RWPE2 (cell line): ENCODE measurements at places on chromosomes 3 and 15.
A peak's percentile ranks its signal among the peaks of the same experiment; 100 is the strongest.

- DNase-seq: no peak
These were observed 50.0 kb upstream of the CORO2B start for GRCh38 chr15:68528626-68529290.

- no peak for DNase-seq
These were observed 183.5 kb upstream of the EOMES start for GRCh38 chr3:27905625-27906024.

DNA sequence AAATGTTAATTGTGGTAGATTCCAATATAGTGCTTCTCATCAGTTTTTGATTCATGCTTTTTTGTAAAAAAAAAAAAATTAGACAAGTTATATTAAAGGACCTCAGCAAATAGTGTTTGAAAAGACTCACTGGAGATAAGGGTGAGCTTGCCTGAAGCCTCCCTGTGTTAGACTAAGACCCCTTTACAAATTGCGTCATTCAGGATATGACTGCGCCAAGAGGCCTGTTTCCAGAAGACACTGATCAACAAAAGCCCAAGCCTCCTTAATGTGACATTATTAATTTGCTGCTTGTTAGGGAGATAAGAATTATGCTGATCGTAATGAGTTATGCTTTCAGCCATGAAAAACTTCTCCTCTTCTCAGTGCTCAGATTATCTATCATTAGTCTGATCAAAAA lies 13.0 kb upstream of the DNAJC13 start:
- no peak for DNase-seq

DNA sequence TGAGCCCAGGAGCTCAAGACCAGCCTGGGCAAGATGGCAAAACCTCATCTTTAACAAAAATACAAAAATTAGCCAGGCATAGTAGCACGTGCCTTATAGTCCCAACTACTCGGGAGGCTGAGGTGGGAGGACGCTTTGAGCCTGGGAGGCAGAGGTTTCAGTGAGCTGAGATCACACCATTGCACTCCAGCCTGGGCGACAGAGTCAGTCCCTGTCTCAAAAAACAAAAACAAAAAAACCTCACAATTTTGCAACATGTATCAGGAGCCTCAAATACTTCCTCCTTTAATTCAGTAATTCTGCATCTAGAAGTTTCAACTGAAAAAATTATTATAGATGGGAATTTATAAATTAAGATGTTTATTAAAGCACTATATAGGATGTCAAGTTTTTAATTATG lies 1.1 kb downstream of the MRPL47 start:
- no peak for DNase-seq

DNA sequence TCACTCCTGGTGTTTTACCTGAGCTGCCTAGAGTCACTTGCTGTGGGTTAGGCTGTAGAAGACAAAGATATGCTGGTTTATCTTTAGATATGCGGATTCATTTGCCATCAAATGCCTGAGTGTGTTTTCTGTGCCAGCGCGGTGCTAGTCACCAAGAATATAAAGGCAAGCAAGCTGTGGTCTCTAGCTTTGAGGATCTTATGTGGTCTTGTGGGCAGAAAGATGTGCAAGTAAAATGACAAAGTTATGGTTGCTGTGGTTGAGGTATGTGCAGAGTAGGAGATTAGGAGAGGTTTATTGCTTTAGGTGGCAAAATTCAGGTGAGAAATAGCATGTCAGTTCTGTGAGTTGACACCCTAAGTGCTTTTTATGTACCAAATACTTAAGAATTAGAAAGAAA lies 94.2 kb downstream of the CGNL1 start:
- no peak for DNase-seq

GRCh38 chr3:83193526-83193925 lies 1432.1 kb upstream of the GBE1 start:
- DNase-seq: no peak

- DNase-seq: no peak
These were observed 642.0 kb upstream of the NAALADL2 start for GRCh38 chr3:174216946-174217718.

DNA sequence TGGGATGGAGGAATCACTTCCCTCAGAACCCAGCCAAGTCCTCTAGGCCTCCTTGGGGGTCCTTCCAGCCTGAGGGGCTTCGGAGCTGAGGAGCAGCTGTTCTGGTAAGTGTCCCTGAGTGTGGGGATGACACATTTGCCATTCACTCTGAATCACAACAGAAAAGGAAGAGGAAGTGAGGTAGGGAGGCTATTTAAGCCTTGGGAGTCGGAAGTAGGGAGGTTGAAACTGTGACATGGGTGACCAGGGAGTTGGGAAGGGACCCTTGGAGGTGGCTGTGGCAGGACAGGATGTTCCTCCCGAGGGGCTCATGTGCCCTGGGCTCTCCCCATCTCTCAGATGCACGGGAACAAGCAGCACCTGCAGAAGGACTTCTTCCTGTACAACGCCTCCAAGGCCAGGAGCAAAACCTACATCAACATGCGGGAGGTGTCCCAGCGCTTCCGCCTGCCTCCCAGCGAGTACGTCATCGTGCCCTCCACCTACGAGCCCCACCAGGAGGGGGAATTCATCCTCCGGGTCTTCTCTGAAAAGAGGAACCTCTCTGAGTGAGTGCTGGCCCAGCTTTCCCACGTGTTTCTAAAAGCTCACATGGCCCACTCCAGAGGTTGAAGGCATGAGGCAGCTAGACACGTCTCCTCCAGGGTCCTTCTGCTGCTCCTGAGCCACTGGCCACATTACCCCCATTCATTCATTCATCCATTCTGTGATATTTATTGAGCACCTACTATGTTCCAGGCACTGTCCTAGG lies 43.3 kb downstream of the CAPN3 start:
- no peak for DNase-seq

DNA sequence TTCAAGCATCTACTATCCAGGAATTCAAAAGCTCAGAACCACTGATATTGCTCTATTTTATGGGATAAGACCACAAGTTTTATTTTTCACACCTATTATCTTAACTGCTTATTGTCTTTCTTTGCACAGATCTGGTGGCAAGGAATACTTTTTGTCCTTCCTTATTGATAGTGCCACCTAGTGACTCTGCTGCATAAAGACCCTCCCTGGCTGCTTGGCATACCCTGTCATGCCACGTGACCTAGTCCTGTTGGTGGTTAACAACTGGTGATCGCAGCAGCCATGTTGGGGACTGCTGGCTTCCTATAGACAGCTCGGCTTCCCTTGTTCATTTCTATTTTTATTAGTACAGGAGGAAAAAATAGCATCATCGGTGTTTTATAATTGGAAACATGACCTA lies 236.3 kb downstream of the MEX3B start:
- DNase-seq: no peak

DNA sequence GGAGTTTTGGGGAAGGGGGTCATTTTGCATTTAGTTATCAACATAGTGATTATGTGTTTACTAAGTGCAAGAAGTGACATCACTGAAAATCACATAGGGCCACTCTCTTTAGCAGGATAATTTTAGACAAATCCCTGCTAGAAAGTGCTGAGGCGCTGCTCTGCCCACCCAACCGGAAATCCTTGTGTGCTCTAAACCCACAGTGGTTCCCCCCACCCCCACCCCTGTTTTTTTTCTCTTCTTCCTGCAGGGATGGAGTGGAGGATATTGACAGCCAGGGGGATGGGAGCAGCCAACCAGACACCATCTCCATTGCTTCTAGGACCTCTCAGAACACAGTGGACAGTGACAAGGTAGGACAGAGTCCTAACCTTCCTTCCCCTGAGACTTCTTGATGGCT lies 234.2 kb upstream of the UMPS start:
- no peak for DNase-seq

- no peak for DNase-seq
These were observed 7.6 kb upstream of the APEH start for GRCh38 chr3:49666592-49666991.

- DNase-seq: no peak
These were observed 367.4 kb downstream of the GAP43 start for GRCh38 chr3:115990669-115991068.

- no peak for DNase-seq
These were observed 43.7 kb upstream of the MFGE8 start for GRCh38 chr15:88956906-88957305.

DNA sequence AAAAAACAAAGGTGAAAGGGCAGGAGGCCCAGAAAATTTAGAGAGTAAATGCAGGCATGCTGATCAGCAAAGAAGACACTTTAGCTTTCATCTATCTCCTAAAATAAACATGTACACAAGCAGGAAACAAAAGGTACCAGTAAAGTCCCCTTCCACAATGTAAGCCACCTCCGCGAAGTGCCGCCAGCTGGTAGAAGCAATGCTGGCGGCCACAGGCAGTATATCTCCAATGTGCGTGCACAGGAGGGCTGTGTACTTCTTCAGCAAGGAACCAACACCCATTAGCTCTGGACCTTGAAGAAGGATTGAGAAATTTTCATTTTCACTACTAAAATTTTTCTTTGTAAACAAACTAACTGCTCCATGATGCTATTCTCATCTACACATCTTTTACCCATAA lies 75.4 kb downstream of the HERC2 start:
- no peak for DNase-seq

DNA sequence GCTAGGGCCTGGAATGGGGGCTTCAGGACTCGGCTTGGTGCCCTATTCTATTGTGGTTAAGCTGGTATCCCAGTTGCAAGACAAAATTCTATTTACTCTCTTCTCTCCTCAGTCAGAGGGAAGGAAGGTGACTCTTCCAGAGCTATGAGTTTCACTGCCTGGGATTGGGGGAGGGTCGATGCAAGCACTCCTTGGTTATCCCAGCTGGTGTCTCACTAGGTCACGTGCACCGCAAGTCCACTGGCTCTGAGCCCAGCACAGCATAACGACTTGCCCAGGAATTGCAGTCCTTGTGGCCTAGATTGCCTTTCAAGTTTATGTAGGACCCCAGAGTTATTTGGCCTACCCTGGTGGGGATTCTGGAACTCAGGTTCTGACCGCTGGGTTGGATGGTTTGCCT lies 958.8 kb downstream of the IGSF11 start:
- DNase-seq: no peak

DNA sequence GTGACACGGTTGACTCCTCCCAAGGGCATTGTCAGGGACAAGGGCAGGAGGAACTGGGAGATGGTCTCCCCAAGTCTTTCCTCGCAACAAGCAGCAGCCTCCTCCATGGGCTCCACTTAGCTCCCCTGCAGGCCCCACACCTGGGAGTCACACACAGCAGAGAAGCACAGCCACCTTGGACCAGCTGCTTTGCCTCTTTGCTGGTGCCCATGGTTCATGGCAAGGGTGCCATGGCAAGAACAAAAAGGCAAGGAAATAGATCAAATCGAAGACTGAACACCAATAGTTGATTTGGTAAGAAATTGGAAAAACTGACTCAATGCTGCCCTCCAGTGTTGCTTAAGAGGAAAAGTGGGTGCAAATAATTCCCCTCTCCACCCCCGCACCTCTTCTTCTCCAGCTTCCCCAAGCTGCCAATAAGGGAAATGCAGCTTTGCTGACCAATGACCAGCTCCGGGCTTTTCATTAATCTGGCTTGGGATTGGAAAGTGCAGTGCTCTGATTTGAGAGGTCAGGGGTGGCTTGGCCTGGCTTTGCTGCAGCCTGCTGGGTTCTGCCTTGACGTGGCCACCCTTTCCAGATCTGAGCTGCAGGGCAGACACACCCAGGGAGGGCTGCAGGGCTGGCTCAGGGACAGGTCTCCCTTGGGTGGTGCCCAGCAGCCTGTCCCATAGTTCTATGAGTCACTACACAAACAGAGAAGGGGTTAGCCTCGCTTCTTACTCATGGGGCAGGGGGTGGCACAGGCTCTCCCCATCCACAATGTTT lies 162.0 kb downstream of the KLF13 start:
- DNase-seq: peak; percentile 81

DNA sequence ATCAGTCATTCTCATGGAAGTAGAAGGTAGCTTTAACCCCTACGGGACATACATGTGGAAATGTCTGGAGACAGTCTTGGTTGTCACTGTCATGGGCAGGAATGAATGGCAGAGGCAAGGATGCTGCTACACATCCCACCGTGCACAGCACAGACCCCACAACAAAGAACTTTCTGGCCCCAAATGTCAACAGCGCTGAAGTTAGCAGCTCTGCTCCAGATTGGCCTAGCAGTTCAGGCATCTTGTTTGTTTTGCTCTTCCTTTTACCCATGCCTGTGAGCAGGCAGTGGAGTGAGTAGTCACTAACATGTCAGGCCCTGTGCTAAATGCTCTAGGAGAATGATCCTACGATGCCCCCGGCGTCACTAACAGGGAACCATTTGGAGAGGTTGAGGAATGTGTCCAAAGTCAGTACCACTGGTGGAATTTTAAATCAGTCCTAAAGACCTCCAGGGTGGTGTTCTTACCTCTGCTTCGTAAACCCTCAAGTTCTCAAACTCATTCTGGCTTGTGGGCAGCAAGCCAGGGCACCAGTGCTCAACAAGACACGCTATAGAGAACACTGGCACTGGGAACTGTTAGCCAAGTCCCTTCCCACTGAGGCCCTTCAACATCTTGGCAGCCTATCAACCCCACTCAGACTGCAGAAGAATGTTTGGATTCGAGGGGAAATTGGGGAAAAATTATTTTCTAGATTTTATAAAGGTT lies 142.2 kb downstream of the FOXP1 start:
- no peak for DNase-seq

GRCh38 chr15:41971895-41972252 lies 483 bp downstream of the EHD4 start:
- no peak for DNase-seq

GRCh38 chr3:127765735-127766134 lies 56.6 kb downstream of the MGLL start:
- no peak for DNase-seq

DNA sequence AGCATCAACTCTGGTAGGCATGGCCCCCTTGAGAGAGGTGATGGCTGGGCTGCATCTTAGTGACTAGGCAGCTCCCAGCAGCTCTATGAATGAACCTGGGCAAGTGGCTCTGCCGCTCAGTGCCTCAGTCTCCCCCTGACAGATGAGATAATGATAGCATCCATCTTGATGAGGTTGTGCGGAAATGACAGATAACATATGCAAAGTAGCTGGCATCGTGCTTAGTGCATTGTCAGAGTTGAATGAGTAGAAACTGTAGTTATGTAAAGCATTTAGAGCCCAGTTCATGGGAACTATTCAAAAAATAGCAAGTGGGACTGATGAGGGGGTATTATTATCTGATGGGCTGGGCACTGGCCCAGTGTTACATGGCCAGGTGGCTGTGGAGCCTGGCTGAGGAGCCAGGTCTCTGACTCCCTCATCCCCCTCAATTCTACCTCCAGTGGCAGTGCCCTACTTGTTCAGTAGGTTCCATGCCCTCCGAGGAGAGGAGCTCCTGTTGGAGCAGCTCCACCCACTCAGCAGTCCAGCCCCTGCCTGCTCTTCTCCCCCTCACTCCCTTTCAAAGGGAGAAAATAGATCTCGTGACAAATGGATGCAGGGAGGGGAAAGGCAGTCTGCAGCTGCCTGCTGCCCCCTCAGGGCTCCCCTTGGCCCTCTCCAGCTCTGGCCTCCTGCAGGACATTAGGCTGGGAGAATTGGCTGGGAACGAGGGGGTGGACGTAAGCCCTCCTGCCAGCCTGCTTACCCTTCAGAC lies 6.6 kb downstream of the PRKCD start:
- no peak for DNase-seq

DNA sequence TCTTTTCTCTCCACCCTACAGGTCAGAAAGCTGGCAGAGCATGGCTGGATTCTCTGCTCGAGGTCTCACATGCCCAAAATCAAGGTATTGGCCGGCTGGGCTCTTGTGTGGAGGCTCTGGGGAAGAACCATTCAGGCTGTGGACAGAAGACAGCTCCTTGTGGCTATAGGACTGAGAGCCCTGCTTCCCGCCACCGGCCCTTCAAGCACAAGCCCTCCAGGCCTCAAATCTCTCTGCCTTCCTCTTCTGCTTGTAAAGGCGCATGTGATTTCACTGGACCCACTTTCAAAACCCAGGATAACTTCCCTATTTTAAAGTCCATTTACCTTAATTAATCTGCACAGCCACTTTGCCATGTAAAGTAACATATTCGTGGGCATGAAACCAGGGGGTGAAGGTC lies 36.2 kb upstream of the MGLL start:
- DNase-seq: no peak
